ENCODE measurements at places on chromosomes 1 and 21.
A peak's percentile ranks its signal among the peaks of the same experiment; 100 is the strongest.

GRCh38 chr1:233607252-233608119 is 6.4 kb upstream of the KCNK1 start:
- no peak for DNase-seq
- H3K27ac ChIP-seq, result no peak overlapping the region
- no peaks in the 10 kb centered on the region for H3K4me1 ChIP-seq

DNA sequence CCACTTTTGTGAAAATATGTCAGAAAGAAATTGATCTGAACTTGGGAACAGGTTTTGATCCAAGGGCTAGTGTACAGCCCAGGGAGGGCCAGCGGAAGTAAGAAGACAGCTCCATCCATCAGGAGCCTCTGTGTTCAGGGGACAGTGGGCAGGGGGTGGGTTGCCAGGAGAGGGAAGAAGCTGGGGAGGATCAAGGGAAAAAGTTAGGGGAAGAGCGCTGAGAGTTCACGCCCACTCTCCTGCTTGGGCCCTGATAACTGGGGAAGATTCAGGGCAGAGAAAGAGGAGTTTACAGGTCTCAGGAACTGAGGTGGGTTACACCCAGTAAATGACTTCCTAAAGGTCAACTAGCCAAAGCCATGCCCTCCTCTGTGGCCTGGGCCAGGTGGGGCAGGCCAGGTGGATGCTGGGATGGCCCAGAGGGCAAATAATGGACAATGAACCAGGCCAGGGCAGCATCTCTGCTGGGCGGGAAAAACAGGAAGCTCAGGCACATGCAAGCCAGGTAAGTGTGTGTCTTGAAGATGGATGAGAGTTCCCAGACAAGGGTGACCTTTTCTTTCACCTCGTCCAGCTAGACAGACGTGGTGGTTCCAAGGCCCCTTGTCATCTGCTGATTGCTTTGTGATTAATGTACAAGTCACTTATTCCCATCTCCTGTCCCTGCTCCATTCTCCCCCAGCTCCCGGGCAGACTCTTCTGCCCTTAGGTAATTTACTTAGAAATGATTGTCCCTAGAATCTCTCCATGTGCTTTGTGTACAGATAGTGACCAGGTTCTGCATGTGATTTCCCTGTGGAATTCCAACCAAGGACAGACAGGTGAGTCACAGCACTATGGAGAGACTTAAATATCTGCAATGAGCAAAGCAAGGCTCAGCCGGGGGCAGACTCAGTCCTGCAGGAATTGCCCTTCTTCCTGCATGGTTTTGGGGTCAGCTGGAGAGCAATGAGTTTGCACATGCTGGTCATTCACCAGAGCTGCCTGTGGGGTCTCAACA is 57.0 kb downstream of the MDM4 start:
- no peaks in the 10 kb centered on the region for H3K27me3 ChIP-seq
- peak overlapping the region; percentile 11 for H3K27ac ChIP-seq
- H3K4me1 ChIP-seq, result peaks cover 7% of the 10 kb centered on the region
- H3K36me3 ChIP-seq, result no peaks in the 10 kb centered on the region
- DNase-seq, result no peak

DNA sequence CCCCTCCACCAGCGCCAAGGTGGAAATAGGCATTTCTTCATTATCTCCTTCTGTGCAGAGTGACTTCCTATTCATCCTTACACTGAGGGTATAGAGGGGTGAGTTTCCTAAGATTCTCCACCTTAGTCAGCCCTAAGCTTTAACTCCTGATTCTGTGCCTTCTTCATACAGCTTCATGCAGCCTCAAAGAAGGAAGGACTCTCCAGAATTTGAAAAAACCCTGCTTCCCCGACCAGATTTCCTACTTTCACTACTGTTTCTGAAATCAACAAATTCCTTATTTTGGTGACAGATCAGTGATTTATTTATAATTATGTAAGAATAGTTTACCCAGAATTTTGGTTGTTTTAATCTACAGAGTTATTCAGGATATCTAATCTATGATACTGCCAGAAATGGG is 28.6 kb downstream of the GFI1 start:
- no peaks in the 10 kb centered on the region for H3K27me3 ChIP-seq
- no peak overlapping the region for H3K4me3 ChIP-seq
- no peak for DNase-seq

DNA sequence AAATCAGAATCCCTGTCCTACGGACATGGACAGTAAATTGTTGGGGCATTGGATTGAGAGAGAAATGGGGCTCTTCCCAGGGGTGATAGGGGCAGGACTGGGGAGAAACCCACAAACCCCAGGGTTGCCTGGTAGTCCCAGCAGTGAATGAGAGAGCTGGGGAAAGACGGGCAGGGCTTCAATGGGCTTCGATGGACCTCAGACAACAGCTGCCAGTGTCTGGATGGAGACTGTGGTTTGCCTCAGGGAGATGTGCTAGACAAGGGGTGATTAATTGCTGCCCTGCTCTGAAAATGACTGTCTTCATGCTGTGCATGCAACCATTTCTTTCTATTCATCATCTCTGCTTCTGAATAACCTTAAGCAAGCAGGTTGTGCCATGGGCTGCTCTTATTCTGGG is 7.4 kb downstream of the GPR25 start:
- H3K36me3 ChIP-seq, result no peaks in the 10 kb centered on the region
- H3K27ac ChIP-seq, result no peak overlapping the region
- DNase-seq, result no peak
- H3K4me3 ChIP-seq, result no peak overlapping the region
- peaks cover 41% of the 10 kb centered on the region for H3K27me3 ChIP-seq

DNA sequence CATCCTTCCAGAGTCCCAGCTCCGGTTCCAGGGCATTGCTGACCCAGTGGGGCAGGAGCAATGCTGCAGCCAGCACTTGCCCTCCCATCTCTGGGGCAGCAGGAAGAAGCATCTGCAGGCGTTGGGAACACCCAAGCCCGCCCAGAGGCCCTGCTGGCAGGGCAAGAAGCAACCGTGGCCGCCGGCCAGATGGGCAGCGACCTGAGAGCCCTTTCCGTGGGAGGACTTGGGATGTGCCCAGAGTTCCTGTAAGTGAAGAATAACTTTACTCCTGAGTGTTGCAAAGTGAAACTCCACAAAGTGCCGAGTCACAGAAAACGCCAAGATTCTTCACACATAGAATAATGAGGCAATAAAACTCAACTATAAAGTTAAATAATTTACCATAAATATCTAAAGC is 46.0 kb downstream of the GRIK3 start:
- peaks cover 18% of the 10 kb centered on the region for H3K4me1 ChIP-seq
- peaks cover 43% of the 10 kb centered on the region for H3K27me3 ChIP-seq
- no peak for DNase-seq
- no peaks in the 10 kb centered on the region for H3K36me3 ChIP-seq
- no peak overlapping the region for H3K4me3 ChIP-seq
- H3K27ac ChIP-seq, result no peak overlapping the region

DNA sequence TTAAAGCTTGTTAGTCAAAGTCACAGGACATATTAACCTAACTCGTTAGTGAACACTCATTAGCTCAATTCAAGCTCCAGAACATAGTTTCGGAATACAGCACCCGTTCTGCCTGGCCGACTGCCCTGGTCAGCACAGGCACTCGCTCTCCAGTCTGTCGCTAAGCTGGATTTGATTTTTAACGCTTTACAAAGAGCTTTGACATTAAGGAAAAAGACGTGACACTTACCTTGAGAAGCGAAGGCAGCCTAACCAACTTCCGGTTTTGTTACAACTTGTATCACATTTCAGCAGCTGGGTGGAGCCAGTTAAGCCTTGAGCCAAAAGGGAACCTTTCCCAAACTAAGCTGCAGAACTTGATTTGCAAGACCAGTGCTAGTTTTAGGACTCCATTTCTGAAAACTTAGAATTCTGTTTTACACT is at the start of gene FRRS1:
FRRS1 (minus strand) TSS at position 258 of the 423 bp plus-strand sequence. CDS start 17,867 bp downstream, outside the sequence.
- peak within 1 kb of the TSS; percentile 73 for H3K4me3 ChIP-seq
- DNase-seq, result no peak
- peaks cover 6% of the 10 kb centered on the region for H3K4me1 ChIP-seq
- H3K27me3 ChIP-seq, result no peaks in the 10 kb centered on the region

GRCh38 chr21:28750565-28750964 is 242.1 kb downstream of the LTN1 start:
- DNase-seq, result no peak
- H3K36me3 ChIP-seq, result no peaks in the 10 kb centered on the region
- H3K27me3 ChIP-seq, result no peaks in the 10 kb centered on the region
- H3K4me1 ChIP-seq, result no peaks in the 10 kb centered on the region
- H3K27ac ChIP-seq, result no peak overlapping the region

- H3K27me3 ChIP-seq, result no peaks in the 10 kb centered on the region
- peaks cover 28% of the 10 kb centered on the region for H3K4me1 ChIP-seq
- H3K4me3 ChIP-seq, result no peak overlapping the region
- no peak for DNase-seq
- no peak overlapping the region for H3K27ac ChIP-seq
Measured at GRCh38 chr1:238063454-238063853, 172.7 kb upstream of the ZP4 start.

DNA sequence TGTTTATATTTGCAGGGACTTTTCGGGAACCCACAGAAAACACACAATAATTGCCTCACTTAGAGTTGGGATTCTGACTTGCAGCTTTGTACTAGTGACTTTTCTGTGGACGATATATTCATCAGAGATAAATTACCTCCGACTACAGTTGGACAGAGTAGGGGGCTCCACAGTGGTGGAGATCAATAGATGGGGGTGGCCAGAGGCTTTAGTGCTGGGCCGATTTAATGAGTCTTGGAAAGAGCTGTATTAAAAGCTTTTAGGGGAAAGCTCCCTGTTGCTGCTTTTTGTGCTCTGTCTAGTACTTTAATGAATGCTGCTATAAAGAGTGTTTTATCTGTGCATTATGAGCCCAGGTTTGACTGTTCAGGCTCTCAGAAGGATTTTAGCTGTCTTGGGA is 359.2 kb upstream of the DPYD start:
- no peaks in the 10 kb centered on the region for H3K4me1 ChIP-seq
- H3K27me3 ChIP-seq, result no peaks in the 10 kb centered on the region
- H3K36me3 ChIP-seq, result no peaks in the 10 kb centered on the region
- no peak overlapping the region for H3K27ac ChIP-seq
- H3K4me3 ChIP-seq, result no peak overlapping the region

- no peaks in the 10 kb centered on the region for H3K36me3 ChIP-seq
- peak overlapping the region; percentile 76 for H3K4me3 ChIP-seq
- H3K27me3 ChIP-seq, result no peaks in the 10 kb centered on the region
- peak overlapping the region; percentile 96 for H3K27ac ChIP-seq
- peak; percentile 2 for DNase-seq
Measured at GRCh38 chr1:35929730-35930592, 944 bp upstream of the AGO3 start.

- no peak overlapping the region for H3K4me3 ChIP-seq
- no peaks in the 10 kb centered on the region for H3K4me1 ChIP-seq
- no peaks in the 10 kb centered on the region for H3K27me3 ChIP-seq
- no peak for DNase-seq
- no peaks in the 10 kb centered on the region for H3K36me3 ChIP-seq
- H3K27ac ChIP-seq, result no peak overlapping the region
Measured at GRCh38 chr1:94660994-94661393, 119.4 kb upstream of the F3 start.

DNA sequence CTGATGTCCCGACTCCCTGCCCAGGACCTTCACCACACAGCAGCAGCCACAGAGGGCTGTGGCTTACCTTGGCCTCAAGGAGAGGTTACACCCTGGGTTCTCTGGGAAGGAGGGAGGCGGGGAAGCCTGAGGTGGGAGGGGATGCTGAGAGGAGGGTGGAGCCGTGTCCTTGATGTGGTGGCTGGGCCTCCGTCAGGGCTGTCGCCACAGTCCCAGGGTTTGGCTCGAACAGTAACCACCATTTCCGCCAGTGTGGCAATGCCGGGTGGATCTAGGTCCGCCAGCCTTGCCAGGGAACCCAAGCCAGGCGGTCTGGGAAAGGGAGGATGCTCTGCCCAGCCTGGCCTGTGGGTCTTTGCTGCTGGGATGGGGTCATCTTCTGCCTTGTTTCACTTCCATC is 18.4 kb upstream of the CDCA8 start:
- peaks cover 36% of the 10 kb centered on the region for H3K27me3 ChIP-seq
- H3K27ac ChIP-seq, result no peak overlapping the region
- no peak overlapping the region for H3K4me3 ChIP-seq
- H3K4me1 ChIP-seq, result no peaks in the 10 kb centered on the region
- H3K36me3 ChIP-seq, result no peaks in the 10 kb centered on the region

DNA sequence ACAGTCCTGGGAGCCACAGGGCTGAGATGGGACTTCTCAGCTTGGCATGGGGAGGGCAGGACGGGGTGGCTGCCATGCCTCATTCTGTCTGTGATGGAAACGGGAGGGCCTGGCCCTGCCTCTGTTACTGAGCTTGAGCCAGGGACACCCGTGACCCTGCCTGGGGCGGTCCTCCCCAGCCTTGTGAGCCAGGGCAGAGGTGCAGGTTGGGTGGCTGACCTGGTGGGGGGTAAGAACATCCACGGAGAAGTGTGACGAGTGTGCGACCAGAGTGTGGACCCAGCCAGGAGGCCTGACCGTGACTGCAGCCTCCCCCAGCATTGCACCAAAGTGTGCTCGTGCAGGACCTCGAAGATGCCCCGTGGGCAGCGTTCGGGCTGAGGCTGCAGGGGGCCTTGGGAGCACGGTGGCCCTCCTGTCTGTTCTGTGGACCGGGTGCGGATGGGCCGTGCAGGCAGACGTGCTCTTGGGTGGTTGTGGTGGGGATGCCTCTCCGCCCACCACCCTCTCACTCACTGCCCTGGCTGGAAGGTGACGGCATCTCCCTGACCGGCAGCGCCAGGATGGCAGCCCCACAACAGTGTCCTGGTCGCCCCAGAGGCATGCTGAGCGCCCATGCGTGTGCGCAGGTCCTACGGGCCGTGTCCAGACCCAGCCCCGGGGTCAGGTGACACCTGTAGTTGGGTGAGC is 45.4 kb downstream of the SKI start:
- H3K27me3 ChIP-seq, result no peaks in the 10 kb centered on the region
- H3K4me1 ChIP-seq, result peaks cover 100% of the 10 kb centered on the region
- H3K27ac ChIP-seq, result peak overlapping the region; percentile 46
- H3K36me3 ChIP-seq, result no peaks in the 10 kb centered on the region
- DNase-seq, result no peak

- no peak for DNase-seq
- no peak overlapping the region for H3K27ac ChIP-seq
- H3K4me1 ChIP-seq, result peaks cover 5% of the 10 kb centered on the region
- no peaks in the 10 kb centered on the region for H3K27me3 ChIP-seq
- H3K36me3 ChIP-seq, result no peaks in the 10 kb centered on the region
Measured at GRCh38 chr21:28282833-28283232, 709.8 kb downstream of the LTN1 start.

DNA sequence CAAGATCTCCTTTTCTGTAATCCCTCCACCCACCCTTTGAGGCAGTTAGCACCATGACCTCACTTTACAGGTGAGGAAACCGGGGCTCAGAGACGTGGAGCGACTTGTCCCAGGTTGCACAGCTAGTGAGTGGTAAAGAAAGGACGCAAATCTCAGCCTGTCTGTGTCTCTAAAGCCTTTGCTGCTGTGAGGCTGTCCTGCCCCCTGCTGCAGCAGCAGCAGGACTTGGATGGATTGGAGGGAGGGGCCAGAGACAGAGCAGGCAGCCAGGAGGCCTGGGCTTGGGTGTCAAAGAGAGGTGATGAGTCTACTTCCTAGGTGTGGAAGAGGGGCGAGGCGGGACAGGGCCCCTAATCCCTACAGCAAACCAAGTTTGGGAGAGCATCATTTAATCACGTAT is 69.6 kb downstream of the PTPRU start:
- no peaks in the 10 kb centered on the region for H3K4me1 ChIP-seq
- no peak for DNase-seq
- no peaks in the 10 kb centered on the region for H3K36me3 ChIP-seq
- H3K27me3 ChIP-seq, result no peaks in the 10 kb centered on the region
- H3K4me3 ChIP-seq, result no peak overlapping the region

GRCh38 chr1:188499690-188500089 is 1670.9 kb downstream of the PLA2G4A start:
- H3K4me3 ChIP-seq, result no peak overlapping the region
- no peak for DNase-seq
- H3K27ac ChIP-seq, result no peak overlapping the region
- H3K36me3 ChIP-seq, result no peaks in the 10 kb centered on the region
- no peaks in the 10 kb centered on the region for H3K4me1 ChIP-seq

Data from esophagus squamous epithelium (tissue), 5 donors.